Activated T-cell treated with anti-CD3 and anti-CD28 coated beads, Interleukin-2, amount 50 U/mL, for 4 hours (primary cell): ENCODE measurements at places on chromosomes 12 and 14.

- no peak for DNase-seq
Observed at GRCh38 chr12:58942345-58942744, 22.0 kb upstream of the LRIG3 start.

GRCh38 chr12:93244514-93245077, 133.1 kb upstream of the NUDT4 start:
- no peak for DNase-seq

DNA sequence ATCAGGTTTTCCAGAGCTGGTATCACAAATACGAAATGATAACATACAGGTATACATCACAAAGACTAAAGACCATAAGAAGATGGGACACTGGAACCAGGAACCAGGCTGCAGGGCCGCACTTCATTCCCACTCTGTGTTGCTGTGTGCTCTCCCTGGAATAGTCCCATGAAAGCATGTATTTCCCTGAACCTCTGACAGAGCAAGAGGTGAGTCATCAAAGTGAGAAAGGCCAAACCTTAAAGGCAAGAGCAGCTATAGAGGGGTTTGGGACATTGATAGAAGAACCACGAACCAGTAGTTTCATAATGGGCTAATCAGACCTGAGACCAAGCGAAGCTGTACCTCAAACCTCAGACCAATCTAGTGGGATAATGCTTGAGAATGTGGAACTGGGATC, 283.0 kb upstream of the PRKD1 start:
- no peak for DNase-seq

GRCh38 chr12:95956557-95957145, 13.5 kb downstream of the AMDHD1 start:
- DNase-seq = no peak

GRCh38 chr12:91983935-91984334, 161.7 kb downstream of the BTG1 start:
- no peak for DNase-seq

- DNase-seq = no peak
Observed at GRCh38 chr12:87376722-87377121, 652.5 kb downstream of the C12orf50 start.

GRCh38 chr12:115495300-115495699, 782.2 kb downstream of the MED13L start:
- no peak for DNase-seq

- no peak for DNase-seq
Observed at GRCh38 chr14:85439696-85440328, 90.1 kb upstream of the FLRT2 start.

DNA sequence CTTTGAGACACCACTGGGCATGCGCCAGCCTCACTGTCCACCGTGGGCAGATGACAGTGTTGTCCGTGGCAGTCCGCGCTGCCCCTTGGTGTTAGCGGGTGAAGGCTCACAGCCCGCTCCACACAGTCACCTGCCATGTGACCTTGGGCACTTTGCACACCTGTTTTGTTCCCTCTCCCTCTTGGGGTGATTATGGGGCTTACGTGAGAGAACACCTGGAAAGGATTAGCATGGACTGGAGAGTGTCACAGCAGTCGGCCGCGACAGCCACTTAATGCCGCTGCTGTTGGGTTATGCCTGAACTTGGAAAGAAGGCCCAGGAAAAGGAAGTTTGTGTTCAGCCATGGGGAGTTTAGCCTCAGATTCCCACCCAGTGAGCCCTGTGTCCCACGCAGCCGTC, 94.2 kb downstream of the DDX51 start:
- DNase-seq = no peak

DNA sequence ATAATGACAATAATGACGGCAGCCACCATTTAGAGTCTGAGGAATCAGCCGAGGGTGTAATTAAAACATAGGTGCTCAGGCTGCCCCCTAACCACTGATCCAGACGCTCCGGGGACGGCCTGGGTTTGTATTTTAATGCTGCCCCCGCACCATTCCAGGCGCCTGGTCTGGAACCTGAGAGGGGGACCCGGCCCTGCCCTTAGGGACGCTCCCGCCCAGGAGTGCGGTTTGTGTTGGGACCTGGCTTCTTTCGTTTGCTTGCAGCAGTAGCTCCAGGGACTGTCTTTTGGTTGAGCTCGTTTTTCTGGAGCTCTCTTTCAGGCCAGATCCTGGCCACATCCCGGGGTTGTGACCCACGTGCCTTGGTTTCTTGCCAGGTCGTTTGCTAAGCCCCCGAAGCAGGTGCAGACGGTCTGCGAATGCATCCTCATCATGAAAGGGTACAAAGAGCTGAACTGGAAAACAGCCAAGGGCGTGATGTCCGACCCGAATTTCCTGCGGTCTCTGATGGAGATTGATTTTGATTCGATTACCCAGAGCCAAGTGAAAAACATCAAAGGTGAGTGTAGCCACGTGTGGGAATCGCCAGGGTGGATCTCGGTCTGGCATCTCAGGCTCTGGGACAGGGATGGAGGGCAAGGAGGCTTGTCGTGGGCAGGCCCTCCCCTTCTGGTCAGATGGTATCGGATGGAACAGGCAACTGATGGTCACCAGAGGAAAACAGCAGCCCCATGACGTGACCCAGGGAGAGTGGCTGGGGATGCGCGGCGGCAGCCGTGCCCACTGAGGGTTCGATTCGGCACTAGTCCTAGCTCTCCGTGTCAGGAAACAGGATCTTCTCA, 63.5 kb downstream of the CCDC92 start:
- DNase-seq = no peak

DNA sequence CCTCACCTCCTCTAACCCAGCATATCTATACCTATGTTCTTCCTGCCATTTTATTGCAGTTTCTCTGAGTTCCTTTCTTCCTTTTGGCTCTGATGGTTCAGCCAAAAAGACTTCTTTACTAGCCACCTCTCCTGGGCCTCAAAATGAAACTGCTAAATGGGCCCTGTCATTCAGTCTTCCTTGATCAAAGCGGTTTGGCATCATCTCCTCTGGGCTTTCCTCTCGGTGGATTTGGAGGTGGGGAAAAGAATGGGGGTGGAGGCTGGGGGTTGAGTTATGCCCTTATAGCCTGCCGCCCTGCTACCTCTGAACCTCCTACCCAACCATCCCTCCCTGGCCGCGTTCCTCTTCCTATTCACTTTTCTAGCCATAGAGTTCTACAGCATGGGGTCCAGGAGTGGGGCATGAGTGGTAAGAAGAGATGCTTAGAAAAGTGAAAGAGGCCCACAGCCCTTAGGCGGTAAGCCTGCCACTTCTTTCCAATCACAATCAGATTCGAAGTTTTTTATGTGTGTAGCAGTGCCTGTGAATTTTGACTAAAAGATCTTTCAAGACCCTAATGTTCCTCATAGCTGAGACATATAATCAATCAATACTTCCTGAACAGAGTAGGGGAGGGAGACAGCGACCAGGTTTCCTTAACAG, 2.5 kb downstream of the AJUBA start:
- DNase-seq = no peak

- no peak for DNase-seq
Observed at GRCh38 chr12:51318846-51319599, 5.0 kb downstream of the BIN2 start.

DNA sequence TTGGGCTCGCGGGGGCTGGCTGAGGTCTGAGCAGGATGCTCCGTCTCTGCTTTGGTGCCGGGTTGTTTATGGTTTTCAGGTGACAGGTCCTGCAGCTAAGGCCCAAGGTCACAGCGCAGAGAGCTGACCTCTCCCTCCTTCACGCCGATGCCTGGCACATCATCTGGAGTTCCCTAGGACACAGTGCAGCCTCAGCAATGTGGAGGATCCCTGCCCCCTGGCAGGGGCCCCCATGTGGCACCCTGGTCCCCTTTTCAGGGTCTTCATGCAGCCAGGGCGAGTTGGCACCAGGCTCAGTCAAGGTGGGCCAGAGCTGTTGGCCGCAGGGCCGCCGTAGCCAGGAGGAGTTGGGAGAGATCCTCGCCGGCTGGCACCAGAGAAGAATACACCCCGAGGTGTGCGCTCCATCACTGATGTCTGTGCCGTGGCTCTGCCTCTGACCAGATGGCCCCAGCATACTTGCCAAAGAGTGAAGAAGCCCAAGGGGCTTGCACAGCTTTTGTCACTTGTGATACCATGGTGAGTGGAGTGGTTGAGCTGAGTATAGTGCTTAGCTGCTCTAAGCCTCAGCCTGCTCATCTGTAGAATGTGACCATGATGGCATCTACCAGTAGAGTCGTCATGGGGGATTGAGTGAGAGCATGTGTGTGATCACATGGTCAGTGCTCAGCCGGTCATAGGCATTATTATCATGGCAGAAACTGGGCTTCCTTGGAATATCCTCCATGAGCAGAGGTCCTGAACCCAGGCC, 11.0 kb downstream of the TPCN1 start:
- DNase-seq = no peak

GRCh38 chr12:3320881-3321509, 170.0 kb upstream of the PRMT8 start:
- no peak for DNase-seq

DNA sequence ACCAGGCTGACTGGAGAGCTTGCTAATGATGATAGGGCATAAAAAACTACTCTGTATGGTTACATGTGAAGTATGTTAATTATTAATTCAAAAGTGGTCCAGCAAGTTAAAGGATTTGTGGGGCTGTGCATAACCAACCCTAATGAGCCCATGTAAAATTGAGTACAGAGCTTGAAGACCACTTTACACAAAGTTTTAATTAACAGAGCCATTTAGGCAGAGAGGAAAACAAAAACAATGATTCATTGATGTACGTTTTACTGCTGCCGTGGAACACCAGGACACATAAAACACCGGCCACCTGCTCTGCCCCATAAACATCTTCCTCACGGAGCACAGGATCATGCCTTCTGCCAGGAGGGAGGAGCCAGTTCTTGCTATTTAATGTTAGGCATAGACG, 83.5 kb downstream of the RIMBP2 start:
- no peak for DNase-seq

- no peak for DNase-seq
Observed at GRCh38 chr12:60689137-60689536, 1093.3 kb downstream of the SLC16A7 start.

GRCh38 chr12:10717410-10717809, 5.7 kb downstream of the YBX3 start:
- no peak for DNase-seq

DNA sequence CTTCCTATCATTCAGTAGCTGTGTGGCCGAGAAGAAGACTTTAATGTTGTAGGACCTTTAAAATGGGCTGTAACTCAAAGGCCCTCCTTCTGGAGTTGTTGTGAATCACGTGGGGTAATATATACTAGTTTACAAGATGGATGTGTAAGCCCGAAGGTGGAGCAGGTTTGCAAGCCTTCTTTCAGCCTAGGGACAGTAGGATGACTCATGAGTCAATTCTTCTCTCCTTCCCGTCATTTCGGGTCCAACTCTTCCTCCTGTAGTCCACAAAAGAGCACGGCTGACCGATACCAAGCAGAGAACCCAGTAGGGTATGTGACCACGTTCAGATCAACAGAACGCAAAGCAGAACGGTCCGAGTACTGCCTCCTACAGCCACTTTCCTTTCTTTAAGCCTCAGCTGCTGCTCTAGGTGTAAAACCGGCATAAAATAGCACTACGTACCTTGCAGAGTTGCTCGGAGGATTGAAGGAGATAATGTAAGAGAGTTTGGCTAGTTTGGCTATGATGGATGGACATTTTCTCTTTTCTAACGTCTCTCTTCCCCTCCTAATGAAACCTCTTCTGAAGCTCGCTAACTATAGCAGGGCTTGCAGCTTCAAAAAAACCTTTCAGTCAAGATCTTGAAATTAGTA, 1.3 kb upstream of the RASSF3 start:
- DNase-seq = peak; percentile 22

- no peak for DNase-seq
Observed at GRCh38 chr12:8556531-8557097, 15.9 kb upstream of the CLEC4E start.

DNA sequence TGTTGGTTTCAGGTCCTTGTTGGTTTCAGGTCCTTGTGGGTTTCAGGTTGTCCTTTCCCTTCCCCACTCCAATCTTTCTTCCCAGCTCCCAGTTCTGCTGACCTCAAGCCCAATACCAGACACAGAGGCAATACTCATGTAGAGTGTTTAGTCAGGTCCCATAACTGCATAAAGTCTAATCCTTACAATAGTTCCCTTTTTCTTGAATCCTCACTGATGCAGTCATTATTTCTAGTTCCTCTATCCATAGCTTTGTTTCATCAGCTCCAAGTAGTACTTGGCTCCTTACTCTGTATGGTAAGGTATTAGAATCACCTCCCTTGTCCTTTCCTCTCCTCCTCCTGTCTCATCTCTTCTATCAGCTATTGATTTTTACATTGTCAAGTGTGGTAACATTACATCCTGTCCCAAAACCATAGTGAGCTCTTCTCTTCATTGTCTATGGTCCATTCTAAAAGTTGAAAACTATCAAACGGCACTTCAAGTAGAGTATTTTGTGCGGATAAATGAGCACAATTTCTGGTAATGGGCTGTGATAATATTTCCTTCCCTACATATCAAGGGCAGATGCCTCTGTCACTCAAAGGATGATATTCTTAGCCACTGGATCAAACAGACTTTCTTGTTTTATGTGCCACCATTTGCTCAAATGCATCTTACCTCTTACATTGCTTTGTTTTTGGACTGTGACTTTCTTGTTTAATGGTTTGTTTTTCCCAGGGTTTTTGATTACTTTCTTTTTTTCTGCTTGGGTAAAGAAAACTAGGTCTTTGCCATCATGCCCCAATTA, 57.2 kb upstream of the JDP2 start:
- DNase-seq = no peak

- DNase-seq = no peak
Observed at GRCh38 chr12:3107071-3107583, 29.9 kb downstream of the TSPAN9 start.

DNA sequence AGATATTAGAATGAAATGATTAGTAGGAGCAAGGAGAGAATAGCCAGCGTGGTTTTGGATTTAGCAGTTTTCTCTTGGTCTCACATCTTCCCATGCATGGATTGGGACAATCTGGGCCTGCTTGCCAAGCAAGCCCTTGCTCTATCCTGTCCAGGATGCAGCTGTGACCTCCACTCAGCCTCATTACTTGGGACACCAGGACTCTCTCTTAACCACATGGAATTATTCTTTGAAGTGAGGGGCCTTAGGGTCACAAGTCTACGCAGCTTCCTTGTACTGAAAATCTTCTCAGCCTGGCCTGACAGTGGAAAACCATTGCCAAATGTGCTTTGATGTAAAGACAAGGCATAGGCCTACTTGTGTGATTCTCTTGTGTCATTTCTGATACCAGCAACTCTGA, 28.0 kb upstream of the DCN start:
- DNase-seq = no peak

DNA sequence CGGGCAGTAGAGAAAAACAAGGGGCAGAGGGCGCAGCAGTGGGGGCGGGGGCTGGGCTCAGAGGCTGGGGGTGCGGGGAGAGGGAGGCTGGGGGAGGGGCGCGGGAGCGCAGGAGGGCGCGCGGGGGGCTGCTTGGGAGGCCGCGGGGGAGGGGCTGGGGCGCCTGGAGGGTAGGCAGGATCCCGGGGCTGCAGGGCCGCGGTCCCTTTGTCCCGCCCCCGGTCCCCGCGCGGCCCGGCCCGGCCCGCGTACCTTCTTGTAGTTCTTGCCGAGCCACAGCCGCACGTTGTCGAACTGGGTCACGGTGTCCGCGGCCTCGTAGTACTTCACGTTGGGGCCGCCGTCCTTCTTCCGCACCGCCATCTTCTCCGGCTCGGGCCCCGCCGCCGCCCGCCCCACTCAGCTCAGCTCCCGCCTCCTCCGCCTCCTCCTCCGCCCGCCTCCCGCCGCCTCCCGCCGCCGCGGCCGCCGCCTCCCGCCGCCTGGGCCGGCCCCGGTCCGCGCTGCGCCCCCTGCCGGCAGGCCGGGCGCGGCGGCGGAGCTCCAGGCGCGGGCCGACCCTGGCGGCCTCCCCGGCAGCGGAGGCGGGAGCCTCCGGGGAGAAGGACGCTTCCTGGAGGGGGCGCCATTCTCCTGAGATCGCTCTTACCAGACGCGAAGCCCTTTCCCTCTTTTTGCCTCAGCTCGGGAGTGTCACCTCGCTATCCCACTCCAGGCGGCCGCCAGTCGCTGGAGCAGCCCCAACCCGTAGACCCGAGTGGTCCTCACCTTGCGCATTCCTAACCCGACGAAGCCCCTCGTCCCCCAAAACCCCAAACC, at the start of gene SMARCC2:
Gene SMARCC2, minus strand, starts transcription at position 385 of the 819 bp plus-strand sequence. Its CDS starts 22 bp downstream, at position 363.
- DNase-seq = peak; percentile 80
